ENCODE measurements at places on chromosomes 5 and 9. TPM values are rescaled to one million over a fixed set of nuclear protein-coding genes. Genes with fewer than 3 reads are reported as not detected.

The PDE6A gene
- not detected for polyA plus RNA-seq

The MXD3 gene
- 1.9 TPM for polyA plus RNA-seq

The PCDHB12 gene
- 0.12 TPM for polyA plus RNA-seq

The DAPK1 gene
- polyA plus RNA-seq = 18.2 TPM

The GDA gene
- 24.4 TPM for polyA plus RNA-seq

The CSF1R gene
- polyA plus RNA-seq = 17.9 TPM

The TMEM232 gene
- polyA plus RNA-seq = 0.39 TPM

The CKS2 gene
- 17.6 TPM for polyA plus RNA-seq

The SOHLH1 gene
- polyA plus RNA-seq = not detected

The HAVCR1 gene
- not detected for polyA plus RNA-seq

The GBGT1 gene
- 1.2 TPM for polyA plus RNA-seq

The SH3TC2 gene
- polyA plus RNA-seq = 0.31 TPM

The QSOX2 gene
- 3.8 TPM for polyA plus RNA-seq

DNA sequence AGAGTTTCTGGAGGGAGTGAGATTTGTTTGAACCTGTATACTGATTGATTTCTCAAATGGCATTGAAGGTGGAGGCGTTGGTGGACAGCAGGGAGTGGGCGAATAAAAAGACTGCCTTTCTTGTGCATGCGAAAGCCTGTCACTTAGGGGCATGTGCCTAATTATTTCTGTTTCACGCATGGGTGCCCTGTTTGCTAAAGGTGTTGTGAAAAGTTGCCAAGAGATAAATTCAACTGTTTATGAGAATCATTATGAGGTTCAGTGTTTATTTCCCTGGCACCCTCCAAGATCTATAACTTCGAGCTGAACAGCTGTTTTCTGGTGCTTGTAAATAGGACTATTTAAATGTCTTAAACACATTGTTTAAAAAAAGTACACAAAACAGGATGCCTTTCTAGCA is 67.4 kb upstream of the DMRTA1 start:
- no peaks in the 10 kb centered on the region for H3K27me3 ChIP-seq
- DNase-seq = no peak
- no peak overlapping the region for H3K4me3 ChIP-seq
- no peak overlapping the region for H3K27ac ChIP-seq
- H3K36me3 ChIP-seq = no peaks in the 10 kb centered on the region

DNA sequence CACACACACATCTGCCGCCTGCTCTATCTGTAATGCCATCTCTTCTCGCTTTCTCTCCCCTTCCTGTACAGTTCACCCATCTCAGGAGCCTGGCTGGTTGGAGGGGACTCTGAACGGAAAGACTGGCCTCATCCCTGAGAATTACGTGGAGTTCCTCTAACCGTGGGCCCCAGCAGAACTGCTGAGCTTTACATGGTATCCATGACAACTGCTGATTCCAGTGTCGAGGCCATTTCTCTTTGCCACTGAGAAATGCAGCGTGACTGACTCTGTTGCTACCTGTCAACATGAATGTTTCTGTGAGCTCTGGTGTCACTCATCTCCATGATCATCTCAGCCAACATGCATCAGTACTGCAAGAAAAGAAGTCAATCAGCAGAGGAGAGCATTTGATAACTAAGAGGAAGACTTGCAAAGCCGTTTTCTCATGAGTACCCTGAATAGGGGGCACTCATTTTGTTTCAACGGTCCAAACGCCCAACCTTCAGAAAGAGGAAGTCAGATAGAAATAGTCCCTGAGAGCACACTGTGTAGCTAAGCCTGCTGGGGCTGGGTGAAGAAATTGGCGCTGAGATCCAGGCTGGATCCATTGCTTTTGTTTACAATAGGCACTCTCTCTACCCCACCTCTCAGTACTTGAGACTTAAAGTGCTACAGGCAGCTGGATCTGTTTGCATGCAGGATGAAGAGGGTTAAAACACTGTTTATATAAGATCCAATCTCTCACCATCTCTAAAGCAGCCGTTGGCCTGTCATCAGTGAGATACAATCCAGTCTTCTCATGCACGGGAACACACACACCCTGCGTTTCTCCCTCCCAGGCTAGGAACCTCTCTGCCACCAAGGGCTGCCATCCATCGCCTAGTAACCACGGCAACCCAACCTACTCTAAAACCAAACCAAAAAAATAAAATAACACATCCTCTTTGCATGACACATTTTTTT is 180.9 kb downstream of the NR3C1 start:
- no peaks in the 10 kb centered on the region for H3K4me1 ChIP-seq
- peak; percentile 36 for DNase-seq
- H3K27ac ChIP-seq = no peak overlapping the region

DNA sequence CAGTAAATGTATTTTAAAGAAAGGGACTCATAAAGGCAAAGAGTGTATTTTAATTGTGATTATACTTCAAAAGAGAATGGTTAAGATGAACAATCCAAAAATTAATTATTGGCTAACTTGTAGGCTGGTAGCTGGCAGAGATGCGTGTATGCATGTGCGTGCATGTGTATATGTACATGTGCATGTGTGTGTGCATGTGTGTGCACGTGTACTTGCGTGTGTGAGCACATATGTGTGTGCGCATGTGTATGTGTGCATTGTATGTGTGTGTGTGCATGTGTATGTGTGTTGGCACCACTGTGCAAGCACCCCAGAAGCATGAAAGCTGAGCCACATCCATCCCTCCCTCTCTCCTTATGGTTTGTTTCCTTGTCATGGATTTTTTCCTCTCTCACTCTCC is 83.0 kb upstream of the SLC1A3 start:
- no peak overlapping the region for H3K27ac ChIP-seq
- H3K4me3 ChIP-seq = no peak overlapping the region
- no peaks in the 10 kb centered on the region for H3K4me1 ChIP-seq
- no peaks in the 10 kb centered on the region for H3K36me3 ChIP-seq

DNA sequence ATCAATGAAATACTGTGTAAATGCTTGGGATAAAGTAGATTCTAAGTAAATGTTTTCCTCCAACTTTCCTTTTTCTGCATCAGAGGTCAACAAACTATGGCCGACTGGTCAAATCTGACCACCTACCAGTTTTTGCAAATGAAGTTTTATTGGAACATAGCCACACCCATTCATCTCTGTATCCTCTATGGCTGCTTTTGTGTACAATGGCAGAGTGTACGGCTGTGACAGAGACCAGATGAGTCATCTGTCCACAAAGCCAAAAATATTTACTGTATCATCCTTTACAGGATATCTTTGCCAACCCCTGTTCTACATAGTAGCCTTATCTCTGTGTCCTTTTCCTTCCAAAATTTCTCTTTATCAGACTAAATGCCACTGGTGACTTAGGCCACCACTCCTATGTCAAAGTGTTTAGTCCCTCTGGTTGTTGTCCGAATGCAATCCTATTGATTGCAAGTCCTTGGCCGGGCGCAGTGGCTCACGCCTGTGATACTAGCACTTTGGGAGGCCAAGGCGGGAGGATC is 218.4 kb upstream of the KLF4 start:
- no peaks in the 10 kb centered on the region for H3K4me1 ChIP-seq
- DNase-seq = no peak
- no peak overlapping the region for H3K27ac ChIP-seq
- H3K36me3 ChIP-seq = no peaks in the 10 kb centered on the region
- H3K27me3 ChIP-seq = peaks cover 4% of the 10 kb centered on the region
- H3K4me3 ChIP-seq = no peak overlapping the region

DNA sequence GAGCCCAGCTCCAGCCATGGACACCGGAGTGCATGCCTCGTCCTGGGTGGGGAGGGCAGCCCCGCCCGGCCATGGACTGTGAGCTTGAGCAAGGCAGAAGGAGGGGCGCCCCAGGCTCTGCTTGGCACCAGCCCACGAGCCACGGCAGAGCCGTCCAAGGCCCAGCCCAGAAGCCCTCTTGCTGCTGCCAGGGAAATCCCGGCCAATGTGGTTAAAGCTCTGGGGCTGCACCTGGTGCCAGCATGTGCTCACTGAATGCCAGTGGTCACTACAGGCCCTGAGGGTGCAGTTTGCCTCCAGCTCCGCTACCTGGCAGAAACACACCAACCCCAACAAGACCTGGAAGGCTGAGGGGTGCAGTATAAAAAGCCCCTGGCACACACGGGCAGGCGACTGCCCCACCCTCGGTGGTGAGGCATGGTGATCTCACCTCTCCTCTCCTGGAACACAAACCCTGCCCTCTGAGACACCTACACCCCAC is 11.8 kb downstream of the BRD3 start:
- H3K27ac ChIP-seq = peak overlapping the region; percentile 82
- peaks cover 3% of the 10 kb centered on the region for H3K36me3 ChIP-seq
- no peak for DNase-seq
- H3K4me3 ChIP-seq = no peak overlapping the region

- H3K4me1 ChIP-seq = no peaks in the 10 kb centered on the region
- no peak overlapping the region for H3K27ac ChIP-seq
- DNase-seq = no peak
- H3K27me3 ChIP-seq = no peaks in the 10 kb centered on the region
Observed at GRCh38 chr9:71987471-71988371, 72.7 kb downstream of the C9orf57 start.

DNA sequence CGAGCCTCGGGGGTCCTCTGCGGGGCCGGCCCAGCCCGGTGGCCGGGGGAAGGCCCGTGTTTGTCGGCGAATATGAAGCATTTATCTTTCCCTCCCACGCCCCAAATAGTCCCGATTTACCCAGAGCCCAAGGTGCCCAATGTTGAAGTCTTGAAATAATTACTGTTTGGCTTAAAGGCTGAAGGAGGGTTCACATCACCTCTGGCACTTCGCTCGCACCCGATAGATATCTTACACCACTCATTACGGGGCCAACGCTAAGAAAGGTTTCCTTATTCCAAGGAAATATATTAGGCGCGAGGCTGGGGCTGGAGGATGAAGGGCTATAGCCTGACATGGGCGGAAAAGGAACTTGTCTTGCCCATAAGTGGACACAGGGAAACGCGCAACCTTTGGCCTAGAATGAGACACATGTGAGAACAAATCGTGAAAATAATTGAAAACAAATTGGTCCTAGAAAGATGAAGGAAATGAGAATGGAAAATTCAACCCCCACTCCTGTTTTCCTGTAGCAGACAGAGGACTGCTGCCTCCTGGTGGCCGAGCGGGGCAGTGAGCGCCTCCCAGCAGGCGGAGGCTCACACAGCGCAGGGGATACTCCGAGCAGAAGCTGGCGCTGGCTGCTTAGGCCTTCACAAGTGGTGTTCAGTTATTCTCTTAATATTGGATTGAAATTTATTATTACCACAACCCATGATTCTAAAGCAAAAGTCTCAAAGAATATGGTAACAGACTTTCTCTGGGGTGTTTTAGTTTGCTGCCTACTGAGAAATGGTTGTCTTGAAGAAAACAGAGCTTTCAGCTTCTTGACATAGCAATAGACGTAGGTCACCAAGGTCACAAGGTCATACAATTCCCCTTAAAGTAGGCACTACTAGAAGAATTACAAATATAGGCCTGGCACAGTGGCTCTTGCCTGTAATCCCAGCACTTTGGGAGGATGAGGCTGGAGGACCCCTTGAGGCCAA is 7.9 kb downstream of the CCL21 start:
- peaks cover 3% of the 10 kb centered on the region for H3K4me1 ChIP-seq
- no peaks in the 10 kb centered on the region for H3K27me3 ChIP-seq
- peak; percentile 86 for DNase-seq
- no peaks in the 10 kb centered on the region for H3K36me3 ChIP-seq

DNA sequence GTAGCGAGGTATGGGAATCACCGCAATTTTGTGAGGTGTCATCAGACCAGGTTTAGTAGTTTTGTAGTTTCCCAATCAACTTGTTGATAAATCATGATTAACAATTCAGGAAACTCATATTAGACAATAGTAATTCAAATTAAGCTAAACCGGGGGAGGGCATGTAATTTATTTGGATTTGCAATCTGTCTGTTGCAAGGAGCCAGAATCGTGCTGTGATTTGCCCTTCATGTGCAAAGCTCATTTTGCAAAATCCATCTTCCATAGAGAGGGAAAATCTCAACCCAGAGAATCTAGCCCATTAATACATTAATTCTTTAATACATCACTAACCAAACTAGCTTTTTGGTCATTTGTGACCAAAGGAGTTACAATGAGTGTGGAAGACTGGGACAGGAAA is 164.7 kb upstream of the TRPM3 start:
- no peaks in the 10 kb centered on the region for H3K36me3 ChIP-seq
- H3K4me3 ChIP-seq = no peak overlapping the region
- H3K27ac ChIP-seq = no peak overlapping the region
- H3K27me3 ChIP-seq = no peaks in the 10 kb centered on the region
- H3K4me1 ChIP-seq = no peaks in the 10 kb centered on the region

- peak overlapping the region; percentile 72 for H3K27ac ChIP-seq
- no peak for DNase-seq
- no peaks in the 10 kb centered on the region for H3K36me3 ChIP-seq
Observed at GRCh38 chr9:87479801-87480201, 17.9 kb upstream of the DAPK1 start.

DNA sequence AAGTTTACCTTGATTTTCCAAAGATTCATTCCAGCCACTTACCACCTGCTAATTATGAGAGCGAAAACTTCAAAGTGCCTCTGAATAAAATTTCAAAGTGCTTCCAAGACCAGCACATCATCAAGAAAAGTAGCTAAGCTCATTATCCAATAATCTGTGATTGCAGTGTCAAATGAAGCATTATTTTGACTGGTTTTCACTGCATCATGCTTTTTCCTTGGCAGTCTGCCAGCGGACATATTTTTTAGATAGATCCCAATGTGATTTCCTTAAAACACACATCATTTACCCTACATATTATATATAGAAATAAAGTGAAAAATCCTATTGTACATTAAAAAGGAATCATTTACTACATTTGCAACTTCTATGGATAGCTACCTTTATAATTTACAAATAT is 508.6 kb upstream of the FAM174A start:
- no peaks in the 10 kb centered on the region for H3K4me1 ChIP-seq
- no peak for DNase-seq
- H3K27me3 ChIP-seq = no peaks in the 10 kb centered on the region
- H3K36me3 ChIP-seq = no peaks in the 10 kb centered on the region

DNA sequence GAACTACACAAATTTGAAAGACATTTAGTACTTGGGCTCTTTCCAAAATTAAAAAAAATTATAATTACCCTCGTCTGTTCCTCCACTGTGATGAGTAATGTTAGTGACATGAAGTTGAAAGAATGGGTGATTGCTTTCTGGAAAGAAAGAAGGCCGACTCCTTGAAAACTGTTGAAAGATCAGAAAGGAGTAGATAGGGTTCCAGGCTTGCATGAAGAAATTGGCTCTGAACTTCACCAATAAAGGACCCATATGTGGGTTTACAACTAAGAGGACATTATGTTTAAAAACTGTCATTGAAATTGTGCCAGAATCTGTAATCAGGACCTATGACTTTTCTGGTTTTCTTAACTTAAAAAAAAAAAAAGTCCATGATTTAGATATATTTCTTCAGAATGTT is 20.7 kb upstream of the MOCS2 start:
- peaks cover 6% of the 10 kb centered on the region for H3K4me1 ChIP-seq
- no peaks in the 10 kb centered on the region for H3K36me3 ChIP-seq
- H3K27me3 ChIP-seq = no peaks in the 10 kb centered on the region
- no peak overlapping the region for H3K4me3 ChIP-seq

- H3K27me3 ChIP-seq = no peaks in the 10 kb centered on the region
- no peak overlapping the region for H3K4me3 ChIP-seq
- DNase-seq = no peak
- H3K4me1 ChIP-seq = no peaks in the 10 kb centered on the region
- H3K27ac ChIP-seq = no peak overlapping the region
- H3K36me3 ChIP-seq = no peaks in the 10 kb centered on the region
Observed at GRCh38 chr5:71960195-71960594, 147.1 kb upstream of the MAP1B start.

- no peaks in the 10 kb centered on the region for H3K4me1 ChIP-seq
- H3K27ac ChIP-seq = no peak overlapping the region
- no peak overlapping the region for H3K4me3 ChIP-seq
- DNase-seq = no peak
- no peaks in the 10 kb centered on the region for H3K36me3 ChIP-seq
Observed at GRCh38 chr5:120365656-120366446, 98.2 kb upstream of the PRR16 start.

Data from liver (tissue), 10 donors.